ENCODE measurements at places on chromosomes 2 and 18. TPM values are rescaled to one million over a fixed set of nuclear protein-coding genes. Genes with fewer than 3 reads are reported as not detected.

The PXDN gene
- 18.5 TPM for total RNA-seq

The HTRA2 gene
- total RNA-seq, result 28.5 TPM

The DNER gene
- 1.6 TPM for total RNA-seq

The CYBRD1 gene
- total RNA-seq, result 55.0 TPM

The SULT1C4 gene
- total RNA-seq, result 3.2 TPM

The ZNF892 gene
- total RNA-seq, result 3.0 TPM

The TTC39C gene
- total RNA-seq, result 4.1 TPM

- DNase-seq, result no peak
These were observed 14.1 kb downstream of the MC4R start for GRCh38 chr18:60358516-60358915.

DNA sequence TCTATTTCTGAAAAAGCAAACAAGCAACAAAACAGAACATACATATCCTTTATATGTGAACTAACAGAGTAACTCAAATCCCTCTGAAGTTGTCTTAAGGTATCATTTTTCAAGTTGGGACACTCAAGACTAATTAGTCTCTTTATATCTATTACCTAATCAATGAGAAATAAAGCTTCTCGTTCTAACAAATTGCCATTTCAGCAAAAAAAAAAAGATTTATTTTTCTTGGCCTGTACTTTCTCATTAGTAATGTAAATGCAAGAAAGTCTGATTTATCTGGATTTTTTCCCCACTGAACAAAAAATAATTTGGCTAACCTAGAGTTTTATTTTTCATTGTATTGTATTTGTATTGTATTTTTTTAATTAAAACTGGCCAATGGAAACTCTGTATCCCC, 176.1 kb upstream of the NOL4 start:
- no peak for DNase-seq

DNA sequence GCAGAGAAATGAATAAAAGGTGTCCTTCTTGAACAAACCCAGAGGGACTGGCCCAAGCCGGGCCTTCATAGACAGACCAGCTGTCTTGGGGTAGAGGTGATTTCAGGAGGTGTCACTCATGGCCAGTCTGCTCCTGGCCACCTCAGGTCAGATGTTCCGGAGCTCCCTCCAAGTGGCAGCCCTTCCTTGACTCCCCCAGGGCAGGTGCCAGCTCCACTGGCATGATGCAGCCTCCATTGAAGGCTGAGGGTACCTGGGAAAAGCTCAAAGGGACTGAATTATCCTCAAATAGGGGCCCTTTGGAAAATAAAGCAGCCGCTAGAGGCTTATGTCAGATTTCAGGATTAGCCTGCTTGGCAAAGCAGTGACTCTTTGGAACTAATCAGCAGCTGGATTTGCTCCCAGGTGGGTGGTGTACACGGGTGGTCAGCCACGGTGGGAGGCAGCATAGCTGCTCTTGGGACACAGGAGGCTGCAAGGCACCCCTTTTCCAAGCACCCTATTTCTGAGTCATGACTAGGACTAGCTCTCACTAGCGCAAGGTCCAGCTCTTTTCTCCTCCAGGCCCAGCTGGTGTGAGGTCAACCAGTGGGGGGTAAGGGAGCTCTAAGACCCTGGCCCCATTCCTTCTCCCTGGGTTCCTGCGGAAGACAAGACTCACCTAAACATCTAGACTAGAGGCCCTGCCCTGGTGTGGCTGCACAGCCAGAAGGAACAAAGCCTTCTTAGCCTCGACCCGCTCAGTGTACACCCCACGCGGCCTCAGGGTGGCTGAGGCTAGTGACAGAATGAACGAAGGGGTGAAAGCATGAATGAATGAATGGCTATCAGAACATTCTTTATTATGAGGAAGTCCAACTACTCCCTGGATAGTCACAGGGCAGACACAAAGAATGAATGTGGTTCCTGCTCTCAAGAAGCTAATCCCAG, 29.3 kb downstream of the HS1BP3 start:
- no peak for DNase-seq

DNA sequence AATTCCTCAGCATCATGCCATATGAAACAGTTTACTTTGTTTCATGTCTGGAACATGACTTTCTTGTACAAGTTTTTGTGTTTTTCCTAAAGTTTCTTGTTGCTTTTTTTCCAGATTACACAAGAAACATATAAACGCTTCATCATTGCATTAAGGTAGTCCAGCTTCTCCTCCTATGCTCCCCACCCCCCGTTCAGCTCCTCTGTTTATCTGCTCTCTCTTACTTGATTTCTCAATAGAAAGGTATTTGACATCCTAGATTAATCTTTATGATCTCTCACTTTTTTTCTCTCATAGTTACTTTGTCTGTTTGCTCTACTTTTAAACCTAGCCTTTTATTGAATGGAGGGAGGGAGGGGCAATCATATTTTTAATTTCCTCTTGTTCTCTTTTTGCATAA, 25.4 kb downstream of the SLC40A1 start:
- no peak for DNase-seq

- DNase-seq, result no peak
These were observed 20.7 kb upstream of the KCTD1 start for GRCh38 chr18:26568926-26569665.

- no peak for DNase-seq
These were observed 410.8 kb upstream of the FANCL start for GRCh38 chr2:58651930-58652329.

DNA sequence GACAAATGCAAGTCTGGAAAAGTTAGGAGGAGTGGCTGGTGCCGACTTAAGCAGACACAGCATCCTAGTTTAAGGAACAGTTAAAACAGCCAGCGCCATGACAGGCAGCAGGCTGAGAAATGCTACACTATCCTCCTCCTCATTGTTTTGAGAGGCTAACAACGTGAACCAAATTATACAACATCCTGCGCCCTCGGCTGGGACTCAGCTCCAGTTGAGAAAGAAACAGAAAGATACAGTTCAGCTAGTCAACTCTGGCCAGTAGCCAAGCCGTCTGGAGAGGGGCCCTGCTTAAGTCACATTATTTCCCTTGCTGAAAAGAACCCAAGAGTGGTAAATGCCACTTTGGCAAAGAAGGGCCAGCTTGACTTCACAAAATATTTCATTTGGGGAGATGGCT, 90.2 kb downstream of the BCL11A start:
- DNase-seq, result no peak

- no peak for DNase-seq
These were observed 488.9 kb downstream of the PLCL1 start for GRCh38 chr2:198293281-198293680.

DNA sequence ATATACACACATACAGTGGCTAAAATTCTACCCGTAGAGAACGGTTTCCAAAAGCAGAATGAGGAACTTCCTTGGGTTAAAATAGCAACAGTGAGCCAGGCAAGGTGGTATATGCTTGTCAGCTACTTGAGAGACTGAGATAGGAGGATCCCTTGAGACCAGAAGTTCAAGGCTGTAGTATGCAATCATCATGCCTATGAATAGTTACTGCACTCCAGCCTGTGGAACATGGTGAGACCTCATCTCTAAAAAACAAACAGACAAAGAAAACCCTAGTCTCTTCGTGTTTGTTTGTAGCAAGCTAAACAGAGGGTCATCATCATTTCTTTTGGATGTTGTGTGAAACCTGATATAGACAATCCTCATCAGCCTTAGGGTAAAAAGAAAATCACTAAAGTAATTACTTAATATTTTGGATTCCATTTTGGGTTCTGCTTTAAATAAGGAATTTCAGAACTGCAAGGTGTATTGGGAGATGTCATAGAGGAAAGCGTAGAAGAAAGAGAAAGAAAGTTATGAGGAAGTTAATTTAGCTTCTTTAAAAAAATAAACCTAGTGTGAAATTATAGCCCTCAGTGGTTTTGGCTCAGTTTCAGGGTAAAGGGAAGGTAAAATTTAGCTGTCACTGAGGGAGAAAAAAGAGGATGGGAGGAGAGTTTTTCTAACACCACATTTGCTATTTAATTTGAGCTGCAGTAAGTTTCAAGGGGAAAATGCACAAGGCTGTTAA, 46.5 kb downstream of the PLEK start:
- no peak for DNase-seq

- DNase-seq, result no peak
These were observed 45.2 kb downstream of the TMEM131 start for GRCh38 chr2:97950329-97951154.

GRCh38 chr18:78140294-78140693, 839.3 kb upstream of the SALL3 start:
- DNase-seq, result no peak

- no peak for DNase-seq
These were observed 585 bp downstream of the ABCA12 start for GRCh38 chr2:215137741-215138340.
